ENCODE measurements at places on chromosomes 13 and 19.
A peak's percentile ranks its signal among the peaks of the same experiment; 100 is the strongest.

GRCh38 chr19:48746738-48747575, at the start of gene IZUMO1:
Gene IZUMO1, minus strand, starts transcription at chr19:48746909. Its CDS starts 1,050 bp downstream, at chr19:48745859.
- DNase-seq: peak; percentile 95

- DNase-seq: no peak
Measured at GRCh38 chr19:5152767-5153532, 184.0 kb downstream of the KDM4B start.

DNA sequence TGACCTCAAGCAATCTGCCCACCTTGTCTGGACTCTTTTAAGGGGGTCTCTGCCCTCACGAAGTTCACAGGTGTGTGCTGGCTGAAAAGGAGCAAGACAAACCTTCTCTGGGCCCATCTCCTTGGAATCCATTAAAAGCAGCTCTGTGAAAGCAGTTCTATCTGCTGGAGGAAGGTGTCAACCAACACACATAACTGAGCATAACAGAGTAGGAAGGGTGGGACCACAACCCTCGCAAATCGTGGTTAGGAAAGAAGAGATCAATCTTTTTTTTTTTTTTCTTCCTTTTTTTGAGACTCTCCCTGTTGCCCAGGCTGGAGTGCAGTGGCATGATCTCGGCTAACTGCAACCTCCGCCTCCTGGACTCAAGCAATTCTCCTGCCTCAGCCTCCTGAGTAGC, 1.4 kb downstream of the SUGP2 start:
- no peak for DNase-seq

- no peak for DNase-seq
Measured at GRCh38 chr19:46030812-46031550, 8.1 kb upstream of the PGLYRP1 start.

Data from mesendoderm (in vitro differentiated cells).